Choroid plexus epithelial cell (primary cell): ENCODE measurements at places on chromosomes 2 and 18.

GRCh38 chr2:171084128-171084527, 76.6 kb downstream of the TLK1 start:
- no peak for DNase-seq

- peak; percentile 95 for DNase-seq
Observed at GRCh38 chr2:47076586-47077441, 78.3 kb downstream of the STPG4 start.

DNA sequence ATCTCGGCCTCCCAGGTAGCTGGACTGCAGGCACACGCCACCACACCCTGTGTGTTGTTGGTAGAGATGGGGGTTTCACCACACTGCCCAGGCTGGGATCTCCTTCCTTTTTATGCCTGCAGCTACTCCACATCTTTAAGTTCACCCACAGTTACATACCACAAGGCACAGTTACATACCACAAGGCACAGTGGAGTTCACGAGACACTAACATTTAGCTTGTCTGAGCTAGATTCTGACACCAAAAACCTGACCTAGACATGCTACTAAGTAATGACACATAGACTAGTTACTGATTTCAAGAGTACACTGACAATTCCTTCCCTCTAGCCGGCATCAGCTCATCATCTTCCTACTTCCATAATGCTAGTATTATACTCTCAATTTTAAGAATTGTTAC, 4.3 kb downstream of the POLR2D start:
- DNase-seq = peak; percentile 38

- peak; percentile 43 for DNase-seq
Observed at GRCh38 chr2:61632276-61633169, 94.4 kb upstream of the XPO1 start.

DNA sequence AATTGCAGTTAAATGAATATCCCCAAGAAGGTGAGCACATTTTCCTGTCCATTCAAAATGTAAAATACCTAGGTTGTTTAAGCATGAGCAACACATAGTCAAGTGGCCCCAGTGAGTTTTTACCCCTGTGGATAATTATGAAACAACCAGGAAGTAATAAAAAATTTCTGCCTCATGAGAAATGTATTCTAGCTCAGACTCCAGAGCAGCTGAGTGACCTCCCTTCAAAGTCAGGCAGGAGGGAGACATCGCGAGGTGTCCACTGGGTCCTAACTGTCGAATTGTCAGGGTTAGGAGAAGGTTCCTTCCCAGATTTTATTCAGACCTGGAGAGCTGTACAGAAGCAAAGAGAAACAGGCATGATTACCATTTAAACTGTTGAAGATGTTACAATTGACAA, 416.6 kb upstream of the SMIM21 start:
- DNase-seq = no peak

DNA sequence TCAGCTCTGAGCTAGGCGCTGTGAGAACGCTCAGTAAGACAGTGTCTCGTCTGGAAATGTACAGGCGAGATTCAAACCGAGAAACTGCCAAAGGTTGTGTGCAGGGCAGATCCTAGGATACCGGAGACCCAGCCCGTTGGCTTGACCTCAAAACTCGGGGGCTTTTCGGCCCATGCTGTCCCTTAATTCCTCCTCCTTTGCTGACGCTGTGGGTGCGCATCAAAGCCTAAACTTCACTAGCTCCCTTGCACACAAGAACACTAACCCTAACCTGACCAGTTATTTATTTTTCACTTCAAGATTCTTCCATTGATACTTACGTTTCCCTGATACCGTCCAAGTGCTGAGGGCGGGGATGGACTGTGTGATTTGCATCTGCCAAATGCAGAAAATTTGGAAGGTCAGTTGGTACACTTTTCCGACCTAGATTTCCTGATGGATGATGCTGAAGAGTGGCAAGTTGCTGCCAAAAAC, 1.0 kb upstream of the AAK1 start:
- DNase-seq = no peak

DNA sequence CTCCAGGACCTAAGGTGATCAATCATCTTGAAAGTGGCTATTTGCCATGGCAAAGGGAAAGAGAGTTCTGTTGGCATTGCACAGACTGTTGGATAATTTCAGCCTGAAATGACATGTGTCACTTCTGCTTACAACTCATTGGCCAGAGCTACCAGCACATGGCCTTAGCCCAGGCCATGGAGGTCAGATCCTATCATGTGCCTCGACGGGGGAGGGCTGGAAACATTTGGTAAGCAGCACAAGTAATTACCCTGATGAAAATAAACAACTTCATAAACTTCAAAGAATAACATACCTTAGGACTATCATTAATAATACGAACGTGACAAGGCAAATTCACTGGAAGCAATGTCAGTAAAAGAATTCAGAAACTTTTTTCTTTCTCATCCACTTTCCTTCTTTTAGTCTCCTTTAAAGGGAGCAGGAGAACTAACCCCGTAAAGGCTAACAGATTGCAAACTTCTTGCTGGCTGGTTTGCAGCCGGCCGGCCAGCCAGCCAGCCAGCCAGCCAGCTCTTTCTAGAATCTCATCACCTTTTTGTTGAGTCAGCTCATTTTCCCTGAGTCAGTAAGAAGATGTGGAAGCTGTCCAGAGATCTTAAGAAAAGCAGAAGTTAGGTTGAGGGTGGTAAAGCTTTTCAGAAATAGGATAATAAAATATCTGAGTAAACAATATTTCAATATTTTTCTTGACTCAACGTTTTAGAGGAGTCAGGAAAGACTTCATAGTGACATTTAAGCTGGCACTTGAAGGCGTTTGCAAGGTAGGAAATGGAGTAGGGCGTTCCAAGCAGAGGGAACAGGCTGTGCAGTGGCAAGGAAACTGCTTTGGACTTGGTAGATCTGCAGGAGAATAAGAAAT, 31.9 kb downstream of the CNRIP1 start:
- DNase-seq = peak; percentile 72

DNA sequence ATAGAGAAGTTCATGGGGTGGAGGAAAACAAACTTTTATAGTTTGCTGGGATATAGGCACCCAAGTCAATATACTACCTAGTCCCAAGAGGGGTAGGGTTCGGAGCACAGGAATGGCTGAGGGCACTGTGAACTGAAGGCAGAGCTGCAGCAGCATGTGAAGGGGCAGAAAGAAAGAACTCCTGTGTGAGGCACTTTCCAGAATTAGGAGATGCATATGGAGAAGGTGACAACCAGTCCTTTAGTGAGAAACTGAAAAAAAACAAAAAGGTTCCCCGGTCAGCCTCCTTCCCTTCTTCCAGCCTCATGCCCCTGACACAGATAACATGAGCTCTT, 429.1 kb downstream of the DSC3 start:
- no peak for DNase-seq

DNA sequence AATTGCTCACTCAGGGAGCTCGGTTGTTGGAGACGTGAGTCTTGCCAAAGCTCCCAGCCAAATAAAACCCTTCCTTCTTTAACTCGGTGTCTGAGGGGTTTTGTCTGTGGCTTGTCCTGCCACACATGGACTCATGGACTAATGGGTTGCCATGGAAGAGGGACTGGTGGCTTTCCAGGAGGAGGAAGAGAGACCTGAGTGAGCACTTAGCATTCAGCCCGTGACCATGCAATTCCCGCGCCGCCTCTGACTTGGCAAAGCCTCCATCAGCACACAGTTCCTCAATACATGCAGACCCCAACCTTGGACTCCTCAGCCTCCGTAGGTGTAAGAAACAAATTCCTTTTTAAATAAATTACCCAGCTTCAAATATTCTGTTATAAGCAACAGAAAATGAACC, 57.3 kb upstream of the TMEM18 start:
- DNase-seq = no peak

- peak; percentile 87 for DNase-seq
Observed at GRCh38 chr18:63376538-63376937, 9.5 kb upstream of the KDSR start.

DNA sequence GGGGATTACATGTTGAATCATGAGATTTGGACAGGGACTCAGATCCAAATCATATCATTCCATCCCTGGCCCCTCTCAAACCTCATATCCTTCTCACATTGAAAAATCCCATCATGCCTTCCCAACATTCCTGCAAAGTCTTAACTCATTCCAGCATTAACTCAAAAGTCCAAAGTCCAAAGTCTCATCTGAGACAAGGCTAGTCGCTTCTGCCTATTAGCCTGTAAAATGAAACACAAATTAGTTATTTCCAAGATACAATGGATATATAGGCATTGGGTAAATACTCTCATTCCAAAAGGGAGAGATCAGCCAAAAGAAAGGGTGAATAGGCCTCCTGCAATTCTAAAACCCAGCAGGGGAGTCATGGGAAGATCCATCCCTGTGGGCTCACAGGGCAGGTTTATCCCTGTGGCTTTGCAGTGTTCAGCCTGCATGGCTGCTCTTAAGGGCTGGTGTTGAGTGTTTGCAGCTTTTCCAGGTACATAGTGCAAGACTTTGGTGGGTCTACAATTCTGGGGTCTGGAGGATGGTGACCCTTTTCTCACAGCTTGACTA, 21.2 kb upstream of the SLC14A1 start:
- DNase-seq = no peak

- peak; percentile 48 for DNase-seq
Observed at GRCh38 chr2:120347396-120348060, 1.6 kb downstream of the INHBB start.

- no peak for DNase-seq
Observed at GRCh38 chr18:46518438-46518837, 138.6 kb downstream of the LOXHD1 start.

GRCh38 chr2:170396799-170397459, 219.0 kb downstream of the MYO3B start:
- DNase-seq = peak; percentile 45

GRCh38 chr2:45836316-45836715, 184.8 kb downstream of the PRKCE start:
- no peak for DNase-seq
